ENCODE measurements at places on chromosomes 5 and 9.

DNA sequence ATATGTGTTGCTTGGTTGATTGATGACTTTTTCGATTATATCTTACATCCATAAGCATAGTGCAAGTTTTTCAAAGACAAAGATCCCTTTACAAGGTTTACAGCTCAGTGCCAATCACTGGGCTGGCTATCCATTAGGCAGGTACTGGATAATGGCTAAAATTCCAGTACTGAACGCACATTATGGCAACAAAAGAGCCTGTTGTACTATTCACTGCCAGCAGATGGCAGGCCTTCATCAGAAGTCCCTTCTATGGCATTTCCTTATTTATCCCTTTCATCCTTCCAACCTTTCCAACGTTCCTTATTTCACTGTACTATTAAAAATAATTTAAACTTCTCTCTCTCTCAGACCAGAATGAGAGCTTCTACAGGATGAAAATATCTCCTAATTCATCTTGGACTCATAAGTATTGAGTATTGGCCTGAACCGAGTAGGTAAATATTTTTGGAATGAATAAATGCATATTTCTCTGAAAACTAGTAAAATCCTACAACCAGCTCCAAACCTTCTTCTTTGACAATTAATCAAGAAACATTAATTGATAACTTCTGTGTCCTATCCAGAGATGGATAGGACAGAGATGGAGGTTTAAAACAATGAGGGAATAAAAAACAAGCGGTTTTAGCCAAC, 6.7 kb upstream of the WNT8A start:
- DNase-seq, result peak; percentile 19

DNA sequence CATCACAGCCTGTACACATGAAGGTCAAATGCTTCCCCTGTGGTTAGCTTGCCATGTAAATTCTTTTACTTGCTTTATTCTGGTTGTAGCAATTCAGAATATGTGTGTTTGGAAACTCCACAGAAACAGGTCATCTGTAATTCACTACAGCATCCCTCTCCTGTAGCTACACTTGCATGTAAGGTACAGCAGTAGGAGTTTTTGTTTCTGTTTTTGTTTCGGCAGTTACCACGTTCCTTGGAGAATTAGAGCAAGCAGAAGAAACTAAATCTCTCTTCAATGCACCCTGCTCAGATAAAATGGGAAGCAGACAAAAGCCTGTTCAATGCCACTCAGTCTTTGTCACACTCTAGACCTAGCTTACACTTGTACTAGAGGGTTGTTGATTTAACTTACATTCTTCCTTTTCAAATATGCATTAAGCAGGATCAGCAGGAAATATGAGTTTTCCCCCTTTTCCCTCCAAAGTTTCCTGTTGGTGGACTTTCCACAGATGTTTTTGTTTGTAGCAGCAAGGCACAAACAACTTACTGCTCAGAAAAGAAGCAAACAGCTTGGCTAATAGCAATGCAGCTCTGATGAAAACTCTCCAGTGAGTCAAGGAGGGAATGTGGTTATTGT, 80.9 kb downstream of the YIPF5 start:
- DNase-seq, result no peak

GRCh38 chr5:37683072-37683471, 156.8 kb downstream of the GDNF start:
- DNase-seq, result no peak

GRCh38 chr9:34493972-34494535, 28.7 kb downstream of the ENHO start:
- no peak for DNase-seq

DNA sequence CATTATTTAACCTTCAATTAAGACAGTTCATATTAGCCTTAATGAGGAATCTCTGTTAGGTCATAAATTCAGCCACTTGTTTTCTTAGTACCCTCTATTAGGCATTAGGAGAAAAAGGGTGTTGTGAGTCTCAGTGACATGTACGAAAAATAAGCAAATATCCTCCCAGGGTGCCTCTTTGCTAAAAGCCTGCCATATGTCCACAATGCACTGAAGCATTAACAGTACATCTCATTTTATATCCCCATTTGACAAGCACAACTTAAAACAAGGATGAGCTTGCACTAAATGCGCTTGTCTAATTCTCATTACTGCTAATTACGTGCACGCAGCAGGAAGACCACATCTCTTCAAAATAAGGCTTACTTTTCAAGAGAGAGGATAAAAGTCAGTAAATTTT, 48.4 kb upstream of the SRFBP1 start:
- DNase-seq, result no peak

- DNase-seq, result no peak
Observed at GRCh38 chr5:108101130-108101529, 280.8 kb downstream of the FBXL17 start.

DNA sequence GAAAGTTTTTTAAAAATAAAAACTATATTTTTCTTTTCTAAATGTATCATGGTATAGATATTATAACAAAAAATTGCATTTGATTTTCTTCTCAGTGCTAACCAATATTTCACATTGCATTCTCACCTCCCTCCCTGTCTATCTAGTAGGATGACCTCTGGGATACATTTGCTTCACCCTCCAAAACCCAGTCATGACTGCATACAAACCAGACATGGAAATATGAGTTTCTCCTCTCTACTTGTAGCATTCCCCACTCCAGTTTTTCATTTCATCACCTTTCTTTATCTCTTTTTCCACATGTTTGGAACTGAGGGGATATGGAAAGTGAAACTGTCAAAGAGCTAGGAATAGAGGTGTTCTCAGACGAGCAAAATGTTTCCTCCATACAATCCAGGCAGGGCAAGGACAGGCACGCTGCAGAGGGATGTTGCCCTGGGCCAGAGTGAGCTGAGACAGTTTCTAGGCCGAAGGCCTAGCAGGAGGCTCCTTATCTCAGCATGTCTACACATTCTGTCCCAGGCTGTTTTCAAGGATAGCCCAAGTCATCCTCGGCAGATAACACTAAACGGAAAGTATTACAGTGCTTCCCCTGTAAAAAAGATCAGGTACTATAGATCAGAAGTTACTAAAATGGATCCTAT, 46.7 kb downstream of the MEF2C start:
- DNase-seq, result no peak

DNA sequence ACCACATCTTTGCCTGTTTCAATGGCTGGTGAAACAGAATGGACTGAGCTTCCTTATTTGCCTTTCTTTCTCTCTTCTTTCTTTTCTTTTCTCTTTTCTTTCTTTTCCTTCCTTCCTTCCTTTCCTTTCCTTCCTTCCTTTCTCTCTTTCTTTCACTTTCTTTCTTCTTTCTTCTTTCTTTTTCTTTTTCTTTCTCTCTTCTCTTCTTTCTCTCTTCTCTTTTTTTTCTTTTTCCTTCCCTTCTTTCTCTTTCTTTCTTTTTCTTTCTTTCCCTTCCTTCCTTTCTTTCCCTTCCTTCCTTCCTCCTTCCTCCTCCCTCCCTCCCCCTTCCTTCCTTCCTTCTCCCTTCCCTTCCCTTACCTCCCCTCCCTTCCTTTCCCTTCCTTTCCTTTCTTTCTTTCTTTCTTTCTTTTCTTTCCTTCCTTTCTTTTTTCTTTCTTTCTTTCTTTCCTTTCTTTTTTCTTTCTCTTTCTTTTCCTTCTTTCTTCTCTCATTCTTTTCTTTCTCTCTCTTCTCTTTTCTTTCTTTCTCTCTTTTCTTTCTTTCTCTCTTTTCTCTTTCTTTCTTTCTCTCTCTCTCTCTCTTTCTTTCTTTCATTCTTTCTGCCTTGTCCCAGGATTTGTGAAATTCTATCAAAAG, 50.1 kb upstream of the MCTP1 start:
- no peak for DNase-seq

GRCh38 chr9:125604196-125604595, 102.8 kb downstream of the MAPKAP1 start:
- no peak for DNase-seq

GRCh38 chr9:137276473-137277328, 825 bp upstream of the TOR4A start:
- DNase-seq, result no peak

GRCh38 chr5:43642428-43642827, 39.4 kb downstream of the NNT start:
- DNase-seq, result no peak

DNA sequence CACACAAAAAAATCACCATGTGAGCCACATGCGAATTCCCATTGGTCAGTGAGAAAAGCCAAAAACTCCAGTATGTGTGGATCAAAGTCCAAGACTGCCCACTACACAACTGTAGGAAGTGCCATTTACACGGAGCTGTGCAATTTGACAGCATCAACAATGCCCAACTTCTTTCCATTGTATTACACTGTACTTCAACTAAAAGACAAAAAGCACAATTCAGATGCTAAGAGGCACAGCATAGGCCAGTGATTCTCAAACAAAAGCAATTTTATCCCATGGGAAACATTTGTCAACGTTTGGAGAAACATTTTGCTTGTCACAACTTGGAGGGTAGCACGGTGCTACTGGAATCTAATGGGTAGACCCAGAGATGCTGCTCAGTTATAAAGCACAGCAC, 39.8 kb downstream of the IARS1 start:
- no peak for DNase-seq

GRCh38 chr9:77010527-77010926, 8.9 kb upstream of the FOXB2 start:
- no peak for DNase-seq

DNA sequence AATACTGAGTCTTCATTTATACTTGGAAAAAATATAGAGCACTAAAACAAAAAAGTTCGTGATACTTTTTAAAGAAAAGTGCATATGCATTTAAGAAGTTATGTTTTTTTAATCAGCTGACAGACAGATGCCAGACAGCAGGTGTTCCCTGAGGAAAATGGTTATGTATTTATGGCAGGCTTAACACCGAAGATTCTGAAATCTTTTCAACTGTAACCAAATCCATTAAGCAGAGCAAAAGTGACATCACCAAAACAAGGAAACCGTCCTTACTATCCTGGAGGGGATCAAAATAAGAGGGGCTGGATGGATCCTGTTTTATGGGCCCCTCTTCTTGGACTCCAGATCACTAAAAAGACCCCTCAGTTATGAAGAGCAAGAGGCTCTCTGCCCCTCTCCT, 404.9 kb upstream of the ADAMTS16 start:
- DNase-seq, result no peak

- no peak for DNase-seq
Observed at GRCh38 chr5:143484601-143485000, 81.1 kb upstream of the NR3C1 start.

Data from T-helper 17 cell (primary cell).